ENCODE measurements at places on chromosomes 7 and 10.

- no peak for DNase-seq
These were observed 10.4 kb upstream of the TBATA start for GRCh38 chr10:70795613-70796012.

GRCh38 chr10:91796331-91797047 is 1.7 kb upstream of the TNKS2 start:
- DNase-seq, result no peak

- DNase-seq, result no peak
These were observed at the start of gene ABCB1 for GRCh38 chr7:87600130-87601124. ABCB1 (minus strand) TSS chr7:87600884; CDS start chr7:87600184, 700 bp downstream.

DNA sequence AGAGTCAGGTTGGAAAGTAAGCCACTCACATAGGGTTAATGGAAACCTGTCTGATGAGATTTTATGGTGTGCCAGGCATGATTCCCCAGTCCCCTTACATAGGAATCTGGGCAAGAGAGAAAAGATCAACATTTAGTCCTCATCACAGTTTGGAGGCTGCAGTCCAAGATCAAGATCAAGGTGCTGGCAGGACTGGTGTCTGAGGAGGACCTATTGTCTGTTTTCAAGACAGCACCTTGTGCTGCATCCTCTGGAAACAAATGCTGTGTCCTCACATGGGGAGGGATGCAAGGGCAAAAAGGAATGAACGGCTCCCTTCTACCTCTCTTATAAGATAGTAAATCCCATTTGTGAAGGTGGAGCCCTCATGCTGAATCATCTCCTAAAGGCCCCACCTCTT is 244.8 kb upstream of the GALNT17 start:
- DNase-seq, result no peak

GRCh38 chr10:132502544-132503300 is 34.9 kb upstream of the INPP5A start:
- DNase-seq, result no peak

- no peak for DNase-seq
These were observed 188.6 kb upstream of the IMMP2L start for GRCh38 chr7:111750878-111751277.

DNA sequence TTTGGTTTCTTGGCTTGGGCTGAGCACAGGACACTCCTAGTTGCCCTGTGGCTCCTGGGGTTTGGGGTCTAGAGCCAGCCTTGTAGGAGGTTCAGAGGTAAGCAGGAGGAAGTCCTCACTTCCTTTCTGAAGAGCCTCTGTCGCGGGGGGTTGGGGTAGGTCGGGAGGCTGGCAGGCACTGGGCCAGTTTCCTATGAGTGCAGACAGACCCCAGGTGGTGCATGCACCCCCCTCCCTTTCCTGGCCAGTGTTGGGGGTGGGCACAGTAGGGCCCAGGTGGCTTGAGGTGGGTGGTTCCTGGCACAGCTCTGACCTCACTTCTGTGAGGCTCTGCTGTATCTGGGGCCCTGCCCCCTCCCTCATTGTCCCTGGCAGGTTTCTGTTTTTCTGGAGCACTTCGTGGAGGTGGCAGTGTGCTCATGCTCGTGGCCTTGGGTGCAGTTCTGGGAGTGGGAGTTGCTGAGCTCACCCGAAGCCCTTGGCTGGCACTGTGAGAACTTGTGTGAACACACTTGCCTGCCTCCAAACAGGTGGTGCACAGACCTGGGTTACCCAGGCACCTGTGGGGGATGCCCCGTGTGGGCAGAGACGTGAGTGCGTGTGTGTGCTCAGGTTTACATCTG is 1.8 kb downstream of the PALD1 start:
- no peak for DNase-seq

GRCh38 chr7:45007106-45007505 is 7.1 kb downstream of the CCM2 start:
- DNase-seq, result no peak

DNA sequence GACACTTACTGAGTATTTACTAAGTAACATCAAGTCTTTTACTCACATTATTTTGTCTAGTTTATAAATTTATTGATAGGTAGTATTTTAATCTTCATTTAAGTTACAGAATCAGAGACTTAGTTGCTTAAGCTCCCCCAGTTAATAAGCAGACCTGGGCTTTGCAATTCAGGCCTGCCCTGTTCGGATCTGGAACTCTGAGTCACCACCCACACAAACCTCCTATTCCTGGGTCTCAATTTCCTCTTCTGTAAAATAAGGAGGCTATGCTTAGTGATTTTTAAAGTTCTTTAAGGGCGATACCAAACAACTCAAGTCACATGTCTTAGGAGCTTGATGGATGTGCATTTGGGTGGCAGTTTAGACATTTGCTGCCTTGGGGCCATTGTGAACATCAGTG is 3.5 kb upstream of the MGAM start:
- DNase-seq, result no peak

DNA sequence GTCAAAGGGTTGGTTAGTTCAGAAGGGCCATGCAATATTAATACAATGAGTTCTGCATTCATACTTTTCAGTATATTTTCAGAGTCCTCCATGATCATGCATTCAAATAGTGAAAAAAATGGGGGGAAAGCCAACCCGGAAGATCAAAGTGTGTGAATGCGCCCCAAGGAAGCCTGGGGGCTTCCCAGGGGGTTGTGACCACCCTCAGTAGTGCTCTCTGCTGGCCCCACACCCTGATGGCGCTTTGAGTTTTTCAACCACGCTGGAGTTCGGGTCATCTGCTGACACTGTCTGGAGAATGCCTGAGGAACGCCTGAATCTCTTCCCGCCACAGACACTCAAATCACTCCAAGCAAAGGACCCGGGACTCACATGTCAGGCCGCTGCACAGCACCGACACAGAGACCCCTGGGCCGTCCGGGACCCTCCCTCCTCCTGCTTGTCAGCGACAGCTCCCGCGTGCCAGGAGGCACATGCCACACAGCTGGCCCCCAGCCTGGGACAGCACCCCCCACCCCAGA is 1.0 kb downstream of the TNS3 start:
- no peak for DNase-seq
